Thoracic aorta (tissue), 2 donors: ENCODE measurements at places on chromosomes 11 and 22.

- DNase-seq, result no peak
Observed at GRCh38 chr22:45587638-45588505, 83.8 kb upstream of the ATXN10 start.

DNA sequence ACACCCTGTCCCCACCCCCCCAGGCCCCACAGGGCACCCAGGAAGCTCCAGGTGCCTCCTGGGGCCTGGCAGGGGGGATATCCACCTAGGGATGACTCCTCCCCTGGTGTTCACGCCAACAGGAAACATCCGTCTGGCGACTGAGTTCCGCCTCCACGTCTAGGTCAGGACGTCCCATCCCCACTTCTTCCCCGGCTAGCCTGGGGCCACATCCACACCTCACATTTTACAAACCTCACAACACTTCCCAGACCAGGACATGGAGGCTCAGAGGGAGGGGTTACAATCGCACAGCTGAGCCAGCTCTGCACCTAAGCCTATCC, 21.0 kb downstream of the MAFF start:
- DNase-seq, result no peak

GRCh38 chr11:112599856-112600533, 339.3 kb upstream of the PLET1 start:
- DNase-seq, result no peak

- DNase-seq, result no peak
Observed at GRCh38 chr11:20518323-20518834, 81.0 kb upstream of the SLC6A5 start.

DNA sequence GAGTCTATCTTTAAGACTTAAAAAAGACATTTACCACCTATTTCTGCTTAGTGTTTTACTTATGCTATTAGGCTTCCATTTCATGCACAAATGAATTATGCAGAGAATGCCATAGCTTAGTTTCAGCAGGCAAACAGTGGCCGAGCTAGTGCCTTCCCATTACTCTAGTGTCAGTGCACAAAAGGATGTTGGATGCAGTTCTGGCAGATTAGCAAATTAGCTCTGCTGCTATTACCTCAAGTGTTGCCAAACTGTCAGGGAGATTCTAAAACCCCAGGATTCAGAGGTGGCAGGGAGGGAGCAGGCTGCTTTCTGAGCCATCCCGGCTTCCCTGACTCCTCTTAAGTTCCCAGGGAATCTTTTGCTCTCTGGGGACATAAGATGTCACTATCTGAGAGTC, 209.4 kb upstream of the NCAM1 start:
- DNase-seq, result no peak

GRCh38 chr11:75219869-75220268, 20.7 kb upstream of the TPBGL start:
- DNase-seq, result no peak

DNA sequence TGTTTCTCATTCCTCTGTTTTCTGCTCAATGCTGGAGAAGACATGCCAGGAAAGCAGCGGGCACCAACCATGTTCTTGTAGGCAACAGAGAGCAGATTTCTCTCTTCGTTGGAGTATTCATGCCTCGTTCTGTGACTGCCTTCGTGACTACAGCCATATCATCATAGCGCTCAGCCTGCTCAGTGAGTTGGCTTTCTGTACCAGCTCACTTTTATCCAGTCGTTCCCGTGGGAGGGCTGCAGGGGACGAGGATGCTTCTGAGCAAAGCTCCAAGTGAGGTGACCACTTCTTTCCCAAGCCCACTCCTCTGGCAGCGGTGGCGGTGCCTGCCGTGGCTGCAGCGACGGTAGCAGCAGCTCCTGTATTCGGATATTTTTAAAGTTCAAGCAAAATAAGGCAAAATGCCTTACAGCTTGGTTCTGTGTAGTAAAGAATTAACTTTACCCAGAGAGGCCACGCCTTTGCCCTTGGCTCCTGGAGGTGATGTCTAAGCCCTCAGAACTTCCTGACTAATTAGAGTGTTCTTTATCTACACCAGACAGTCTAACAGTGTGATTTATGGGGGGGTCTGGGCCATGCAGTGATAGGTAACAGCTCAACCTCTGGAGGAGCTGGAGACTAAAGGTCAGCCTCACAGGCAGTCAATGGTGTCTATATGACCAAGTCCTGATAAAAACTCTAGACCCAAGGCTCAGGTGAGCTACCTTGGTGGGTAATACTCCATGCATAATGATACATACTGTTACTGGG, 35.3 kb downstream of the LDHAL6A start:
- no peak for DNase-seq
